ENCODE measurements at places on chromosomes 11 and 22.
A peak's percentile ranks its signal among the peaks of the same experiment; 100 is the strongest.

- no peak for DNase-seq
These were observed 54.4 kb upstream of the GRK2 start for GRCh38 chr11:67211656-67212436.

DNA sequence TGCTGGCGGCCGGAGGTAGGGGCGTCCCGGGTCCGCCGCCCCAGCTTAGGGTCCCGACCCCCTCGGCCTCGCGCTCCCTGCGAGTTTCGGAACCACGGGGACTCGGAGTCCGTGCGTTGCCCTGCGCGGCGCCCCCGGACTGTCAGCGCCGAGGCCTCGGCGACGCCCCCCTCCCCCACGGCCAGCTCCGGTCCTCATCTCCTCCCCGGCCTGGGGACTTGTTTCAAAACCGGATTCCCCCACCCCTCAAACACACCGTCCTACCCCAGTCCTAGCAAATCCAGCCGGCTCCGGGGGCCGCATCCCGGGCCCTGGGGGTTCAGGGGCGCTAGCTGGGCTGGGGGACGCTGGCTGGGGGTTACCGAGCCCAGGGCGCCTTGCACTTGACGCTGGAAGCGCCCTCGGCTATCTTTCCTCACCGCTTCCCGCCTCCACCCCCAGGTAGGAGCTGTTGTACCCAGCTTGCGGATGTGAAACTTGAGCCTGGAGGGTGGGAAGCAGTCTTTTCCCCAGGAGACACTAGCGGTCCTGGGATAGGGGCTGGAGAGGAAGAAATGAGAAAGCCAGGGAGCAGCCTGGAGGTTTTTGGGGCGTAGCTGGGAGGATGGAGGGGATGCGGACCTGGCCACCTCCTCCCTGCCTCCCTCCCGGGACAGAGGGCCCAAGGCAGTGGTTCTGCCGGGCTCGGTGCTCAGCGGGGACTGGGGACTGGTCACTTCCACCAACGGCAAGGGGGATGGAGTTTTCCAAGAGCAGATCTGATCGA lies 550 bp downstream of the FBLN1 start:
- no peak for DNase-seq

GRCh38 chr11:130673698-130674097 lies 225.3 kb downstream of the ADAMTS15 start:
- DNase-seq = no peak

DNA sequence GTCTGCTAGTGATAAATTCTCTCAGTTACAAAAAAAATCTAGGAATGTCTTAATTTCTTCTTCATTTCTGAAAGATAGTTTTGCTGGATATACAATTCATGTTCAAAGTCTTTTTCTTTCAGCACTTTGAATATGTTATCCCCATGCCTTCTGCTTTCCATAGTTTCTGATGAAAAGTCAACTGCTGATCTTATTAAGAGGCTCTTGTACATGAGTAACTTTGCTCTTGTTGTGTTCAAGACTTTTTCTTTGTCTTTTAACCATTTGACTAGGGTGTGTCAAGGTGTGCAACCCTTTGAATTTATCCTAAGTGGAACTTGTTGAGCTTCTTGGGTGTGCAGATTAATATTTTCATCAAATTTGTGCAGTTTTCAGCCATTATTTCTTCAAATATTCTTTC lies 22.1 kb upstream of the ACCSL start:
- DNase-seq = no peak

- DNase-seq = no peak
These were observed 3.8 kb downstream of the PIM3 start for GRCh38 chr22:49964136-49965090.

- DNase-seq = no peak
These were observed 22.9 kb upstream of the CCDC188 start for GRCh38 chr22:20173772-20174171.

DNA sequence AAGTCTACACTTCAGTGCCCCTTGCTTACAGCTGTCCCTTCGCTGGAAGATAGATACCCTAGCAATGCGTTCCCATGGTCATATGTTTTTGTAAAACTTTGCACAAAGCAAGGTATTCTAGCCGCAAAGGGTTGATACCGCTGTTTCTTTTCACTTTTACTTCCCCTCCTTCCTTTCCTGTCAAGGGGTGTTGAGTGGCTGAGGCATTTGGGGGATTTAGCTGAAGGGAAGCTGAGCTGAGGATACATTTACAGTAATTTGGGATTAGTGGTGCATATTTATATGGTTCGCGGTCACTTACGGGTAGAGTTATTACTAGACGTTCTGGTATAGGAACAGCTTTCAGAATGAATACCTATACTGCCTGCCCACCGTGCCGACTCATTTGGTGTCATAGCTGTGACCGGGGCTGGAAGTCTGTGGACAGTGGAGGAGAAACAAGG lies 86.9 kb upstream of the WNT11 start:
- DNase-seq = peak; percentile 10

DNA sequence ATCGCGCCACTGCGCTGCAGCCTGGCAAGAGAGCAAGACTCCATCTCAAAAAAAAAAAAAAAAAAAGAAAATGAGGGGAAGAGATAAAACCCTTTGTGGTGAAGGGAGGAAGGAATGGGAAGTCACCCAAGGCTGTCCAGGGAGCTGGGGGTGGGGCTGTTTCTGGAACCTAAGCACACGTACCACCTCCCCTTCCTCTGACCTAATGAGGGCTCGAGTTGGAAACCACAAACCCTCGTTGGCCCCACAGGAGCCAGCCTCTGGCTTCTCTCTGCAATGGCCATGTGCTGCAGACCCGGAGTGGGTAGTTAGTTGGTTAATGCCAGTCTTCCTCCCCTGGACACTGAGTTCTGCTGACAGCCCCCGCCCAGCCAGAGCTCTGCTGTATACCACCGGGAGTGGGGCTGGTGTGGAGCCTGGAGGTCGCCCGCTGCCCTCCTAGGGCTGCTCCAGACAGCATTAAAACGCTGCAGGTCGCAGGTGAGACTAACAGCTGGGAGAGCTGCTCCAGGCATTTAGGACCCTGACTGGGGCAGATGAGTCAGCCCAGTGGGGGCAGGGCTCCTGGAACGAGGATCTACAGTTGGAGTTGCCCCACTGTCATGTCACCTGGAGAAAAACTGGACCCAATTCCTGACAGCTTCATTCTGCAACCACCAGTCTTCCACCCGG lies at the start of gene LGALS12:
TSS of gene LGALS12 (plus strand) at position 228 of the 672 bp plus-strand sequence. CDS start at position 603, 375 bp downstream.
- DNase-seq = no peak

GRCh38 chr11:134846328-134847082 lies 434.5 kb upstream of the B3GAT1 start:
- DNase-seq = no peak

DNA sequence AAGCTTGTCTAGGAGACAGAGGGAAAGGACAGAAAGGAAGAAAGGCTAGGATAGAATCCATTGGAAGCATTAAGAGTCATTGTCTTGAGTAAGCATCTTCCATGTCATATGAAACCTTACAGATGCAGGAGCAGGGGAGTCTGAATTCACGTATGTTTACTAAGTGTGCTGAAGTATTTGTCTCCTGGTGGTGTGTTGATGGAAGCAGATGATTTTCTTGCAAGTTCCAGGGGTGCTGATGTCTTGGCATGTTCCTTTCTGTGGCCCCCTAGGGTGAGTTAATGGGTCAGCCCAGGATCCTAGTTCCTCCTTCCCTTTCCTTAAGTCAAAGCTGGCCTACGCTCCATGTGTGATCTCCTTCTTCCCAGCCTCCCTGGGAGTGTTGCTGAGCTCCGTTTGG lies 110.2 kb downstream of the TEAD1 start:
- no peak for DNase-seq

DNA sequence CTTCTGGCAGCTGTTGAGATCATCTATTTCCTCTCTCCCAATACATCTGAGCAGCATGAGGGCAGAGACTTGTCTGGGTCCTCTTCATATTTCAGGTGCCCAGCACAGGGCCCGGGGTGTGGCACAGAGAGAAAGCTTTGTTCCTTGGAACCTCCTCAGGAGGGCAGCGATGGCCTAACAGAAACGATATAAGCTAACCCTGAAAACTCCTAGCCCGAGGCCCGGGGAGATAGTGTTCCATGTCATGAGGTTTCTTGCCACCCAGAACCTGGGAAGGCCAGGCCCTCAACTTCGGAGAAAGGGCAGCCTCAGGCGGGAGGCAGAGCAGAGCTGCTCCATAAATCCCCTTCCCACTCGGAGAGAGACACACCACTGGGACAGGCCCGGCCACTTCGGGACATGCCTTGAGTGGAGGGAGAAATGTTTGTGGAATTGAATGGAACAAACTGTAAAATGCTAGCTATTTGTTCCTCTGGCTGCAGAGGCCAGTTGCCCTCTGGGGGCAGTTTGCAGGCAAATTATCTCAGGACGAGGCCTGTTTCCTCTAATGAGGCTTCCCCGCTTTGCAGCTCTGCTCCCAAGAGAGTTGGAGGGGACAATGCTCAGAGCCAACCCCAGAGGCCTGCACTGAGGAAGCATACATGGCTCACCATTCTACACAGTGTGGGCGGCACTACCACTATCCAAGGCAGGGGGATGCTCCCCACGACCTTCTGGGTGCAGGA lies 11.6 kb downstream of the ARRB1 start:
- DNase-seq = no peak

- DNase-seq = no peak
These were observed 30.7 kb upstream of the TH start for GRCh38 chr11:2202071-2202899.

GRCh38 chr11:106496677-106497076 lies 419.2 kb downstream of the AASDHPPT start:
- no peak for DNase-seq

DNA sequence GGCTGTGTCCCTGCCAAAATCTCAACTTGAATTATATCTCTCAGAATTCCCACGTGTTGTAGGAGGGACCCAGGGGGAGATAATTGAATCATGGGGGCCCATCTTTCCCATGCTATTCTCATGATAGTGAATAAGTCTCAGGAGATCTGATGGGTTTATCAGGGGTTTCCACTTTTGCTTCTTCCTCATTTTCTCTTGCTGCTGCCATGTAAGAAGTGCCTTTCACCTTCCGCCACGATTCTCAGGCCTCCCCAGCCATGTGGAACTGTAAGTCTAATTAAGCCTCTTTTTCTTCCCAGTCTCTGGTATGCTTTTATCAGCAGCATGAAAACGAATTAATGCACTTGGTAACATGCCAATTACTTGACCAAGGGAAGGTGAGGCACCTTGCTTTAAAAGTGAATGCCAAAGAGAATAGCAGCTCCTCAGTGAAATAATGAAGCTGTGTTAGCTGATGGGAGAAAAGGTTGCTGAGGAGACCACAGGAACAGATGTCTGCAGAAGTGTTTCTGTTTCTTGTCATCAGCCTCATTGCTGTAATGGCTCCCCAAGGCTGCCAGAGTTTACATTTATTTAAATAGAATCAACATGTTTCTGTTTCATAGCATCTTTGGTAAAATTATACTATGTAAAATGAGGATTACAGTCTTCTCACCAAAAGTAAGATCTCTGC lies 89.0 kb upstream of the CD44 start:
- DNase-seq = no peak
